Stimulated activated CD4-positive, alpha-beta T cell treated with anti-CD3 and anti-CD28 coated beads, Interleukin-15, amount 100 ng/mL, for 24 hours (primary cell): ENCODE measurements at places on chromosomes 7 and 10.

DNA sequence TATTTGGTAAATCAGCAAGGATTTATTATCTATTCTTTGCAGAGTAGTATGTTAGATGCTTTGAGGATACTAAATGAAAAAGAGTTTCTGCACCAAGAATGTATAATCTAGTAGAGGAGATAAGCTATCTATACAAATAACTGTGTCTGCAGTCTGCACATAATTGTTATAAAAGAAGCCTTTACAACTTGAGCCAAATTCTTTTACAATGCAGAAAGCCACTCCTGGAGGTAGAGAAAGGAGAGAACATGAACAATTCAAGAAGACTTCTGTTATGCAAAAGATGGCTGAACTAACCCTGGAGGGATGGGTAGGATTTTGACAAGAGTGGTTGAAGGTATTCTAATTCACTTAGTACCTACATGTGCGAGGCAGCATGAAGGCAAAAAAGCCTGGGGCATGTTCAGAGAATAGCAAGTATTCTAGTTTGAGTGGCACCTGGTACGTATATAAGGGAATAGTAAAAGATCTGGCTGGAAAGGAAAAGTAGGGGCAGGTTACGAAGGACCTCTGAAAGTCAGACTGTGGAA lies 251.1 kb upstream of the KAT6B start:
- no peak for DNase-seq

- no peak for DNase-seq
Observed at GRCh38 chr7:158245724-158246041, 341.9 kb downstream of the PTPRN2 start.

DNA sequence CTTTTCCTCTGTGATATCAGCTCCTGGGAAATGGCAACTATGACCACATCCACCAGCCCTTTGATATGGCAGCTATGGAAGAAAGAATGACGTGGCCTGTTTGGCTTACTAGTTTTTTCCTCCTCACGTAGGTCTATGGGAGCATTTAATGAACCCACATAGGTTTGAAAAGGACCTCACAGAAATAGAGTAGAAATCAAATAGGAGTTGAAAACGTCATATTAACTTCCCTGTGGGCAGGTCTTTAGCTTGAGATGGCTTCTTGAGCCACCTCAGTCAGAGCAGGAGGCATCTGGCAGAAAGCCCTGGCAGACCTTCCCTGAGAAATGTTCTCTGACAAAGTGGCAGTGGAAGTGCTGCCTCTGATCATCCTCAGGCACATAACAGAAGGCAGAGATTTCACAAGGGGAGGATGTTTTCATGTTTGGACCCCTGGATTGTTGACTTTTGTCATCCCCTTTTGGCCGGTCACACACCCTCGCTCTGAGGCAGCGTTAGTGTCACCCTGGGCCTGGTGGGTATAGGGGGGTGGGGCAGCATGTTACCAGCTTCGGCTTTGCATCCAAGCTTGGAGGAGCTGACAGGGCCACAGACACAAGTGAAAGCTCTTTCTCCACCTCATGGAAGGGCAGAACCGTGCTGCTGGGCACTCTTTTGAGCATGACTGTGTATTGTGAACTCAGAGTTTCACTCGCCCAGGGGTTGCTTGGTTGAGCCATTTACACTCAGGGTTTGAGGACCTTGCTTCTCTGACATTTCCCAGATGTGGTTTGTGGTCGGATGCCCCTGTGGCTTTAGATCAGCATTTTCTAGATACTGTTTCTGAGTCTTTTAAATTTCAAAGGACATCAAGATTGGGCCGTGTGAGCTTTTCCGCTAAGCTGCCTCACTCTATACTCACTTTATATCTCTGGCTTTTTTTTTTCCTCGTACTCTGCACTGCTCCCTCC lies 184.2 kb downstream of the STK31 start:
- DNase-seq = peak; percentile 72

DNA sequence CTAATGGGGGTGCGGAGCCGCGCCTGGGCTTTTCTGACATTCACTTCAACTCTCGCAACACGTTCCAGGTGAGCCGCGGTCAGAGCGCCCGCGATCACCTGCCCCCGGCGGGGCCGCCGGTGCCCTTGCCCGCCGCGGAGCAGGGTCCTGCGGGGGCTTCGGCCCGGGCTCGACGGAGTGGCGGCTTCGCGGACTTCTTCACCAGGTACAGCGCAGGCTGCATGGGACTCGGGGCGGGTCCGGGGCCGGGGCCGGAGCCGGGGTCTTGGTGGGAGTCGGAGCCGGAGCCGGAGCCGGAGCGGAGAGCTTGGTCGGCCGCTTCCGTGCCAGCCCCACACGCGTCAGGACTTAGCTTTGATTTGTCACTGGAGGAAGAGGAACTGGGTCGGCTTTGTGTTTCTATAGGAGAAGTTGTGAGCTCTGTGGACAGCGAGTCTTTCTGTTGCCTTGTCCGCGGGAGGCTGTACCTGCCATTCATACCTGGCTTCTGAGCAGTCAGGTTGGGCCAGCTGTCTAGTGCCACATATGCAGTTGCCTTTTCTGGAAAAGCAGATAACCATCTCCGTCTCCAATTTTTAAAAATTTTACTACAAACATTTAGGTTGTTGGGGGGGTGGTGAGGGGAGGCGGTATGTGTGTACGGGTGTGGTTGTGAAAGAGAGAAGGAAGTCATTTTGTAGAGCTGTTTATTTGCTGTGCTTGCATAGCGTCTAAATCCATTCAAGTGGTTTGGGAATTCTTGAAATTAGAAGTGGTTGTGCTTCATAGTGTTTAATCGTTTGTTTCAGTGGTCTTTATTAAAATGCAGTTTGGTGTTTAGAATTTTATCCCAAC lies 1.3 kb downstream of the TBC1D12 start:
- DNase-seq = peak; percentile 37

DNA sequence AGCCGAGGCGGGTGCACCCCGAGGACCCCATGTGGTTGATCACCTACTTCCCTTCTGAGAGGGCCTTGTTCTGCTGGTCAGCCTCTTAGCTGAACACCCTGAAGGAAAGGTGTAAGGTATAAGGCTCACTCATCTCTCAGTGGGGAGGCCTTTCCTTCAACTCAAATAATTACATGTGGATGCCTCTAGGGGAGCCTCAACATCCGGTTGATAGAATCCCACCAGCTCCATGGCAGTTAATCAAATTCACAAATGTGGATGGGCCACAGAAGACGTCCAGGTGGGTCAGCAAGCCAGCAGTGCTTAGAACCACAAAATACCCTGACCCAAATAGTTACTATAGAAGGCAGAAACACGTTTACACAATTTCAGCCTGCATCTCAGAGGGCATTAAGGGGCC lies 37.7 kb upstream of the ZNF32 start:
- DNase-seq = no peak
